Mammary microvascular endothelial cell (primary cell): ENCODE measurements at places on chromosomes 1 and 21. TPM values are rescaled to one million over a fixed set of nuclear protein-coding genes. Genes with fewer than 3 reads are reported as not detected.

The PRMT6 gene
- 22.5 and 24.0 TPM in 2 replicates for total RNA-seq

The LRRC7 gene
- 0.07 and 0.10 TPM in 2 replicates for total RNA-seq

The VHLL gene
- not detected in 2 replicates for total RNA-seq

The UTS2 gene
- total RNA-seq: not detected in 2 replicates

The WNT9A gene
- 0.05 and 0.20 TPM in 2 replicates for total RNA-seq

The SCYL3 gene
- total RNA-seq: 2.7 and 3.1 TPM in 2 replicates

The LY9 gene
- total RNA-seq: not detected in 2 replicates

The ATPAF1 gene
- 31.9 and 33.8 TPM in 2 replicates for total RNA-seq

The ANKRD34A gene
- 0.05 and 0.07 TPM in 2 replicates for total RNA-seq

The GCSAML gene
- total RNA-seq: not detected in 2 replicates

The RPL22 gene
- 124 and 140 TPM in 2 replicates for total RNA-seq

The SEMA6C gene
- total RNA-seq: 9.9 and 15.7 TPM in 2 replicates

The OR2T29 gene
- not detected in 2 replicates for total RNA-seq

The DCST2 gene
- total RNA-seq: not detected in 2 replicates

The FAAH gene
- 0.30 and 0.53 TPM in 2 replicates for total RNA-seq

The NUDT4B gene
- total RNA-seq: 14.4 and 40.1 TPM in 2 replicates

The CHD5 gene
- not detected in 2 replicates for total RNA-seq
